ENCODE measurements at places on chromosomes 4 and X.

GRCh38 chr4:173529477-173530325 lies at the start of gene HAND2:
Gene HAND2, minus strand, starts transcription at chr4:173530229. Its CDS starts 940 bp downstream, at chr4:173529289.
- no peak for DNase-seq

- DNase-seq = no peak
These were observed 293.7 kb upstream of the GALNT7 start for GRCh38 chr4:172874944-172875343.

GRCh38 chrX:118355225-118355920 lies 9.5 kb downstream of the WDR44 start:
- no peak for DNase-seq

DNA sequence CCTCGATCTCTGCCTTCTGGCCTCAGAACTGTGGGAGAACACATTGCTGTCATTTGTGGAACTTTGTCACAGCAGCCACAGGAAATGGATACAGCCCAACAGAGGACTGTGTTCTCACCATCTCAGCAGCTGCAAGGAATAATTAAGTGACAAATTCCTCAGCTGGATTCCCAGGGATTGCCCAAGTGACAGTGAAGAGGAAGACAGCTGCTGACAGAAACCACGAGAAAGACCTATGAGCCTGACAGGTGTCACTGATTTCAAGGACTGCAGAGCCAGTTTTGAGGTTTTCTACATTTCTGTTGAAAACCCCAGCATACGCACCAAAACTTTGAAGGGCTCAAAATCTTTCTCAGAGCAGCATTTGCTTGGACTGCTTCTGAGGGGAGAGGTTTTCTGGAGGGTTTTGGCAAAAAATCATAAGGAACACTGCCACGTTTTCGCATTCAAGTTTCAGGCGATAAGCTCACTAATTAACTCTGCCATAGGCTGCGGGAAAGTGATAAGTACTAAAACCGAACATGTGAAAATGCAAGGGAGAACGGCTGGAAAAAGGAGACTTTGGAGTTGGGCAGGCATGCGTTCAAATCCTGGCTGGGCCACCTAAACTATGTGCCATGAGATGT lies 88.8 kb downstream of the DRD5 start:
- DNase-seq = no peak

- no peak for DNase-seq
These were observed 37.3 kb upstream of the CCNI start for GRCh38 chr4:77113069-77113468.

DNA sequence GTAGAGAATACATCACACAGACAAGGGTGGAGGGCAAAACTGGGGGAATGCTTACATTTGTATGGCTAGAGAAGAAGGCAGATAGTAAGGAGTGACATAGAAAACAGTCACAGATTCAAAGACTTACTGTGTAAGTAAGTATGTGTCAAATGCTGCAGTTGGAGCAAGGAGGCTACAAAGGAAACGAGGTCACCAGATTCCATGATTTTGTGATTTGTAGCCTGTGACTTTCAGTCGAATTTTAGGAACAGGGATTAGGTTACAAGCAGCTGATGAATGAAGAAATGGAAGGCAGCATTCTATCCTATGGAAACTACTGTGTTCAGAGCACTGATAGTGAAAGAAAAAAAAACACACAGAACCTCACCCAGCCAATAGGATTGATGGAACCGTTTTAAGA lies 407.9 kb downstream of the IL15 start:
- no peak for DNase-seq

DNA sequence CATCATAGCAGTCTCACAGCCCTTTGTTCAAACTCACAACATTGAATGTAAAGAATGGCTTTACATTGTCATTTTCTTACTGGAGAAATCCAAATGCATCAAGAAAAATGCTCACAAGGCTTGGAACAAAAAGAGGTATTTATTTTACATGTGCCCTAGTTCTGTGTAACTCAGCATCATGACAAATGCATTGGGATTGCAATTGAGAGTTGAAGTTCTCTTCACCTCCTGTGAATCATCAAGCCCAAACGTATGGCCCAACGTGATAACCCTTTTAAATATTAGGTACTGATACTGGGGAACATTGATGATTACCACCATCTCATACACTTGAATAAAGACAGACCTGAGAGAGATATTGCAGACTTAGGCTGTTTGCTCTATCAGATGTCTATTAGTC lies 61.6 kb downstream of the GASK1B start:
- no peak for DNase-seq

DNA sequence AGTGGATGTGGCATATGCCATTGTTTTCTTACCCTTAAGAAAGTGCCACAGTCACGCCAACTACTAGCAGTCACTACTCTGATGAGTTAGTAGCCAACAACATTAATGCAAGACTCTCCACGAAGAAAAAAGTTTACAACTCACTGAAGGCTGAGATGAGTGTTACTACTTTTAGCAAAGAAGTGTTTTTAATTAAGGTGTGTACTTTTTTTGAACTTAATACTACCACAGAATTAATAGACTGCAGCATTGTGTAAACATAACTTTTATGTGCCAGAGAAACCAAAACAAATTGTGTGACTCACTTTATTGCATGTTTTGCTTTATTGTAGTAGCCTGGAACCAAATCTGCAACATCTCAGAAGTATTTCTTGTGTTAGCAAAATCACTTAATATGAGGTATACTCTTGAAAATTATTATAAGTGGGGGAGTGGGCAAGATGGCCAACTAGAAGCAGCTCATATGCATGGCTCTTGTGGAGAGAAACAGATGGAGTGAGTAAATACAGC lies 2.2 kb upstream of the UGT2B4 start:
- DNase-seq = no peak

GRCh38 chr4:121688701-121689100 lies 8.1 kb downstream of the ANXA5 start:
- no peak for DNase-seq
